ENCODE measurements at places on chromosomes 3 and 15.

DNA sequence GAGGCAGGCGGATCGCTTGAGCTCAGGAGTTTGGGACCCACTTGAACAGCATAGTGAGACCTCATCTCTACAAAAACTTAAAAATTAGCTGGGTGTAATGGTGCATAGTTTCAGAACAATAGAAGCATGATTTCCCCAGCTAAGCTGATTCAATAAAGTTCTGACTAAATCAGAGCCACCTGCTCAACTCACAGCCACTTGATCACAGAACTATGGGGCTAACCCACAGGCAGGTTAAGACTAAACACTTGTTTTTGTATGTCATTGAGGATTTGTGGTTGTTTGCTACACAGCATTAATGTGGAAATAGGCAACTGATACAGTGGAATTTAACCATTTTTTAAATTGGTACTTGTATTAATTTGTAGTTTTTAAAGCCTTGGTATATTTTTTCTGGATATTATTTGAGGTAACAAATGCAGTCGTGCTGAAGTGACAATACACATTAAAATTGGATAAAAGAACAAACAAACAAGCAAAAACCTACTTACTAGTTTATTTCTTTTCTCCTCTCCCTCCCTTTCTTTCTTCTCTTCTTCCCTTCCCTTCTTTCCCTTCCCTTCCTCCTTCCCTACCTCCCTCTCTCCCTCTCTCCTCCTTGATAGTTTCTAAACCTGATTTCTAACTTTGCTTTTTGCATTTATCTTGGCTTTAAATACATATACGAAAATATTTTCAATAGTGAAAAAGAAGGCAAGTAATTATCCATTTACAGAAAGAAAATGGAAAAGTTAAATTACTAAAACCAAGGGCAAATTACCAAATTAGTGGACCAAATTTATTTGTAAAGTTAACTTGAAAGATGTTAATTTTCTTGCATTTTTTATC is 32.1 kb downstream of the OXSM start:
- DNase-seq = no peak

DNA sequence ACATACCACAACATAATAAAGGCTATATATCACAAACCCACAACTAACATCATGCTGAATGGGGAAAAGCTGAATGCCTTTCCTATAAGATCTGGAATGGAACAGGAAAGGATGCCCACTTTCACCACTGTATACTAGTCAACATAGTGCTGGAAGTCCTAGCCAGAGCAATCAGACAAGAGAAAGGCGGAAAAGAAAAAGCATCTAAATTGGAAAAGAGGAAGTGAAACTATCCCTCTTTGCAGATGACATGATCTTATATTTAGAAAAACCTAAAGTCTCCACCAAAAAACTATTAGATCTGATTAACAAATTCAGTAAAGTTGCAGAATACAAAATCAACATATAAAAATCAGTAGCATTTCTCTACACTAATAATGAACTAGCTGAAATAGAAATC is 14.6 kb upstream of the PIK3CA start:
- DNase-seq = no peak

- DNase-seq = peak; percentile 94
Measured at GRCh38 chr3:143070977-143071551, 48.5 kb upstream of the CHST2 start.

DNA sequence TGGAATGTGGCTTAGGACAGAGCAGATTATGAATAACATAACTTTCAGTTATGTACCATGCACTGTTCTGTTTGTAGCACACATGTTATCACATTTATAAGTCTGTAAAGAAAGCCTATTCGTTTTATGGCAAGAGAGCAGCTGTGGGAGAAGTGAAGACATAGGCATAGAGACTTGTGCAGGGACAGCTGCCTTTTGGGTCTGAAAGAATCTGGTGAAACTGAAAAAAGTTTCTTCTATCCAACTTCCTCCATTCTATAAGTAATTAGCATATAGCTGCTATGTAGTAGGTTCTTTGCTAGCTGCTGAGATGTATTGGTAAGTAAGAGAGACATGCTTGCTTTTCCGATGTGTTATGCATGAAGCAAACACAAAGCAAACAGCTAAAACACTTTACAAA is 1095.4 kb upstream of the CADM2 start:
- no peak for DNase-seq

- no peak for DNase-seq
Measured at GRCh38 chr15:37979671-37980409, 45.4 kb downstream of the TMCO5A start.

- DNase-seq = peak; percentile 29
Measured at GRCh38 chr15:35545316-35545823, 595 bp downstream of the DPH6 start.
